CD4-positive, alpha-beta T cell treated with Interleukin-10 for 1 hour (primary cell): ENCODE measurements at places on chromosomes 11 and 22.

DNA sequence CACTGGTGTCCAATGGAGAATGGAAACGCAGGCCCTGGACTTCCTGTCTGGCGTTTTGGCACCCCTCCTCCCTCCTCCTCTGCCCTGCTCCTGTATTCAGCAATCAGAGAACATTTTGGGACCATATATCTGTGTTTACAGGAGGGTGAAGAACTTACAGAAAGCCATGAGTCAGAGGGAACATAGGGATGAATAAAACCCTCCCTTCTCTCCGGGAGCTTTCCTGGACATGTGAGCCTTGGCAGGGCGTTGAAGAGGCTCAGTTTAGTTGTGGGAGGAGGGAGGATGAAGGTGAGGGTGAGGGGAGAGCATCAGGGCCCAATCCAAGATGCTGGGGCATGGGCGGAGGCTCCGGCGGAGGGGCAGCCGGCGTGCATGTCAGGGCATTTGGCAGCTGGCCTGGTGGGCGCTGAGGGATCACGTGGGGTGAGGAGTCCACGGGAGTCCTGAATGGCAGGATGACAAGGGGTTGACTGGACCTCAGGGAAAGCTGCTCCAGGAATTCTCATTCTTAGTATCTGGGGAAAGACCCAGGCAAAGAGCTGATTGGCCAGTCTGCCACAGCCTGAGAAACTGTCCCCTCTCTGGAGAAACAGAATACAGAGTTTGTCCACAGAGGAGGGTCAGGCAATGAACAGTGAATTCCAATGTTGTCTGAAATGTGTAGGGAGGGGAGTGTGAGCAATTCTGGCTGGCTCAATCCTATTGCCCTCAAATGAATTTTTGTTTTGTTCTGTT lies 28.9 kb downstream of the MICAL2 start:
- no peak for DNase-seq

DNA sequence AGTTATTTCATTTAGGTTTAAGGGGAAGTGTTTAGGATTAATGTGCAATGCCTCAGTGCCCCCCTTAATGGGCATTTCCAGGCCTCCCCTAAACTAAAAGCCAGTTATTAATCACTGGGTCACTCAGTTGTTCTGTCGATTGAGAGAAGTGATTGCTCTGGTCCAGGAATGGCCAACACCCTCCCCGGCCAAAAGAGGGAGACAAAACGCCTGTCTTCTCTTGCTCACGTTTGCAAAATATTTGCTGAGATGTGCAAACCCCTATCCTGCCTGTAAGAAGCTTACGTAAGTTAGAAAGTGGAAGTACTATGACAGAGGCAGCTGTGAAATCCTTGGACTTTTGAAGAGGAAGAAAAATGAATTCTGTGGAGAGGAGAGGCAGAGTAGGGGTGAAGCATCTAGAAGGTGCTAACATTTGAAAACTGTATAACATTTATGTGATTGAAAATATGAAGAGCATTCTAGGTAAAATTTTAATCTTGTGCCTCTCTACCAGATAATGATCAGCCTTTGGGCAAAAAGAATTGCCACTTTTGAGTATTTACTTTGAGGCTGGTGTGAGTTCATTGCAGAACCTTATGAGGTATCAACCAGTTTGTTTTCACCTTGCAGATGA lies 37.7 kb downstream of the NTM start:
- no peak for DNase-seq

DNA sequence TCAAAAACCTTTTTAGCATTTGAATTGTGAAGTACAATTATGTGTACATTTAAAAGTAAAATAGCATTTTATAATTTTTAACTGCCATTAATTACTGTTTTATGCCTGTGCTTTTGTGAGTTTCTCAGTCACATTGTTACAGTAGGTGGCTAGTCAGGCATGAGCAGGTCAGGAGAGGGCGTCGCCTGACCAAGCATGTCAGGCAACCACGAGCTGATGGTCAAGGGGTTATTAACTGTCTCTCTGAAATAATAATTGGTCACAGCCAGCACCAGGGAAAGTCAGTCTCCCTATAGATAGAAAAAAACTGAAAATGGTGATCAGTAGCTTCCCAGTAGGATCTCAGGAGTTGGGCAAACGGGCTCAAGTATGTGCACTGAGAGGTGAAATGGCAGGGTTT lies 19.4 kb upstream of the CCDC81 start:
- DNase-seq = no peak

- no peak for DNase-seq
Observed at GRCh38 chr11:95734009-95734572, 55.5 kb downstream of the FAM76B start.

GRCh38 chr11:13043912-13044628 lies 35.0 kb downstream of the RASSF10 start:
- no peak for DNase-seq

DNA sequence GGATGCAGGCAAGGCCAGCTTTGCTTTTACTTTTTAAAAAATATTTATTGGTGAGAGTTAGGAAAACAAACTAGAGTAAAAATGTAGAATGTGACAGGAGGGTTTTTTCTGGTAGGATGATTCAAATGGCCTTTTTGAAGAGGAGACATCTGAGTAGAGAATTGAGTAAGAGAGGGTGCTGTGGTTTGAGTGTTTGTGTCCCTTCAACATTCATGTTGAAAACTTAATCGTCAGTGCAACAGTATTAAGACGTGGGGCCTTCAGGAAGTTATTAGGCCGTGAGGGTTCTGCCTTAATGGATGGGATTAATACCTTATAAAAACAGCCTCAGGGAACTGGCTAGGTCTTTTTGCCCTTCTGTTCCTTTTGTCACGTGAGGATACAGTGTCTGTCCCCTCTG lies 288.8 kb upstream of the C11orf87 start:
- DNase-seq = no peak

GRCh38 chr11:109785198-109785597 lies 308.0 kb upstream of the ZC3H12C start:
- no peak for DNase-seq

DNA sequence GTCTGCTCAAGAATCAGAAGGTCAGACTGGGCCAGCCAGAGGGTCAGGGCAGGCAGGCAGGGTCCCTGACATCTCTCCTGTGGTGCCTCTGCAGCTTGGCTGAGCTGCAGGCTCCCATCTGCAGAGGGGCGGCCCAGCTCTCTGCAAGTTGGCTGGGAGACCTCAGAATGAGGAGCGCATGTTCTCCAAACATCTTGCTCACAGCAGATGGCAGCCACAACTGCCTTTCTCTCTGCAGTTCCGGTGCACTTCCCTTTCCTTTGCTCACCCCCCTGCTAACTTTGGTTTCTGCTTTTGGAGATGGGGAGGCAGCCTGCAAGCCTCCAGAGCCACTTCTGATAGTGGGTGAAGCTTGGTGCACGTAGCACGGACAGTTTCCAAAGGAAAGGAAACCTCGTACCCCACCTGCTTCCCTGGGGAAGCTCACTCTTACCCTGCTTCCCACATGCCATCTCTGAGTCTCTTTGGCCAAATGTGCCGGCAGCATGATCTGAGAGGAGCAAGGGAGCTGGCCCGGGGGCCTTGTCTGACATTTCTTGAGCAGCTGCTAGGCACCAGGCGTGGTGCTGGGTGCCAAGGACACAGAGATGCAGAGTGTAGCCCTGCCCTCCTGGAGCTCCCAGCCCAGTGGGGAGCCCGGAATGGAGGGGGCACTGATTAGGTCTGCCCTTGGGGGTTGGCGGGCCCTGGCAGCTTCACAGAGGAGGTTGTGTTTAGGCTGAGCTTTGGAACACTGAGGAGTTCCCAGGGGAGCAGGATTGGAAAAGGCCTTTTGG lies 18.2 kb downstream of the DAGLA start:
- no peak for DNase-seq

DNA sequence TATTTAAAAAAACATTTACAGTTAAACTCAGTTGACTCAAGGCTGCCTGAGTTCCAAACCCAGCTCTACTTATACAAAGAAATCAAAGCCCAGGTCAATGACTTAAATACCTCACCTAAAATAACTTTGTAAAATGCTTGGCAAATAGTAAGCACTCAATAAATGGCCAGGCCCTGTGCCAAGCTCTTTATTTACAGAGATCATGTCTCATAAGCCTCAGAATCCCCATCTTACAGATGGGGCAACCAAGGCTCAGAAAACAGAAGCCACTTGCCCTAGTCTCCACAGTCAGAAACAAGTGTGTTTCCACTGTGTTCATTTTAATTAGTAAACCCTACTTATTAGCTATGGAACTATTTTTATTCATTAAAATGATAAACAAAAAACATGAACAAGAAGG lies 30.5 kb upstream of the TTC28 start:
- no peak for DNase-seq

DNA sequence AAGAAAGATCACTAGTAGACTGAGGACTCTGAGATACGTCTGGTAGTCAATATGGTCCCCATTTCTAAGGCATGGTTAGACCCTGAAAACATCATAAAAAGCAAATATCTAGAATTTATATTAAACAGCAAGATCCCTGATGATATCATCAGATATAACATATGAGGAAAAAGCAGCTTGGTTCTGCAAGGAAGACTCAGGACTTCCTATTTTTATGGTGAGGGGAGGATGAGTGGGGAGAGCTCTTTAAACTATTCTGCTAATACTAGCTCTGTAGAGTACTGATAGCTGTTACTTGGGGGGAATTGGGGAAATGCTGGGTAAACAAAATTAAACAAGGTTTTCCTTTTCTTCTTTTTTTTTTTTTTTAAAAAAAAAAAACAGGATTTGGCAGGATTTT lies 235.8 kb downstream of the SWAP70 start:
- DNase-seq = no peak

GRCh38 chr22:19394274-19395050 lies 37.1 kb downstream of the HIRA start:
- DNase-seq = no peak

- no peak for DNase-seq
Observed at GRCh38 chr11:34363363-34364084, 5.7 kb upstream of the ABTB2 start.

- peak; percentile 94 for DNase-seq
Observed at GRCh38 chr11:118401151-118401879, at the start of gene ATP5MG. ATP5MG (plus strand) TSS chr11:118401606; CDS start chr11:118401666, 60 bp downstream.

DNA sequence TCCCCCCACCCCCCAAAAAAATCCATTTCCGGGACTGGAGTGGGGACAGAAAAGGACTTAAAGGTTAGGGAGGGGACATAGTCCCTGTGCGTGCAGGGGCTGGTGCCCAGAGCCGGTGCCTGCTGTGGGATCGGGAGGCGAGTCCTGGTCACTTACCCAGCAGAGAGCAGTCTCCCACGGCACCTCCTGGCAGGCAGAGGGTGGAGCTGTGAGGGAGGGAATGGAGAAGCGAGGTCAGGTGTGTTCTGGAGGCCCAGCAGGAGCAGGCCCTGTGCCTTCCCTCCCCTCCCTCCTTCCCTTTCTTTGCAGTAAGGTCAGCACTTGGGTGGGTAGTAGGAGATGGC lies 28.4 kb downstream of the SHANK3 start:
- no peak for DNase-seq

DNA sequence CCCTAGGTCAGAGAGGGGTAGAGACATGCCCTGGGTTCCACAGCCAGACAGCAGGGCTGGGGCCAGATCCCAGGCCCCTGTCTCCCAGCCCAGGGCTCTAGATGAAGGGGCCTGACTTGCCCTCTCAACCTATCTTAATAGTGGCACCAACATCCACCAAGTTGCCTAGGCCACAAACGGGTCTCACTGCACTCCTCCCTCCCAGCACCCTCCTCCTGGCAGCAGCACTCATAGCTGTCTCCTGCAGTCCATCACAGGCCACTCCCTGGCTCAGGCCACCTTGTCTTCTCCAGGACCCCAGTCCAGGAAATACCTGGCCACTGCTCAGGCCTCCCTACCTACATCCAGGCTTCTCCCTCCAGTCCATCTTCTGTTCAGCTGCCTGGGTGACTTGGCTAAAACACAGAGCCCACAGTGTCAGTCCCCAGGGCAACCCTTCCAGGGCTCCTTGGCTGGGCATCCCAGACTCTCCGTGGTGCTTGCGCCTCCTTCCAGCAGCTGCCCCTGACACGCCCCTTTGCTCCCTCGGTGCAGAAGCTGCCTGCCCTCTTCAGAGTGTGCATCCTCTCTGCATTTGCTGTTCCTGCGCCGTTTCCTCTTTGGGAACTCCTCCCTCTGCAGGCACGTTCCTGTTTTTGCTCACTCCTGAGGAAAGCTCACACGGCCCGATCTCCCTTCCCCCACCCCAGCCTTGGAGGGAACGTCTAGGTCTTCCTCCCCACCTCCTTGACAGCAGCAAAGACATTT lies 40.5 kb downstream of the LRRC32 start:
- DNase-seq = peak; percentile 24

- no peak for DNase-seq
Observed at GRCh38 chr11:78432058-78432515, 14.5 kb upstream of the GAB2 start.

DNA sequence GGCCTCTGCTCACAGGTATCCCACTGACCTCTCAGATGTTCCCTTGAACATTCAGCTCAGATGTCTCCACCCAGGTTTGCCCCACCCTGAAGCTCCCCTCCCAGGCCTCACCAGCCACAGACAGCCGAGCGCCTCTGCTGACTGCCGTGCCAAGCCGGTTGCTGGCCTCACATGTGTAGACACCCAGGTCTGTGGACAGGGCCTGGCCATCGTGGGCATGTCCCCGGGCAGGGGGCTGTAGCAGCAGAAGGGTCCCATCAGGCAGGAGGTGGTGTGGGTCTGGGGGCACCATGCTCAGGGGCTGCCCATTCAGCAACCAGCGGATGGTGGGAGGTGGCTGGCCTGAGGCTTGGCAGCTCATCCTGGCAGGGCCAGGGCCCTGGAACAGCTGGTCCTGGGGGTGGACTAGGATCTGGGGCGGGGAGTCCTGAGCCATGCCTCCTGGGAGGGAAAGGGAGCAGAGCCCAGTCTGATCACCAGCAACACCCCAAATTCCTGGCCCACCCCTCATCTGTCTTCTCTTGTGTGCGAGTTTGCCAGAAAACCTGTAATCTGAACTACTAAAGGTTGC lies 759 bp downstream of the ROBO4 start:
- DNase-seq = no peak

DNA sequence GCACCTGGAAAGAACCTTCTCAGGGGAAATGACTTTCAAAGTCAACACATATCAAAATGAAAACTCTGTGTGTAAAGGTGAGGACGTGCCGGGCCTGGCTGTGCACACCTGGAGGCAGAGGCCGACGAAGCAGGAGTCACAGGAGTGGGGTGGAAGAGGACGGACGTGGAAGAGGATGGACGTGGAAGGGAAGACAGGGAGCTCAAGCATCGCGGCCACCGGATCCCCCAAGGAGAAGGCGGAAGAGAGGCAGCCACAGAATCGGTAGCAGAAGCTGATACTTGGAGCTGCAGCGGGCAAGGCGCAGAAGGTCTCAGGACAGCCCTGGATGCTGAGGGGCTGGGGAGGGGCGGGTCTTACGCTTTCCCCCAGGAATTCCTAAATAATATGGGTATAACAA lies 519.8 kb downstream of the BRD1 start:
- DNase-seq = no peak

GRCh38 chr11:10725114-10725906 lies 25.7 kb upstream of the CTR9 start:
- peak; percentile 15 for DNase-seq
